IMR-90 (cell line): ENCODE measurements at places on chromosomes 7 and 10. TPM values are rescaled to one million over a fixed set of nuclear protein-coding genes. Genes with fewer than 3 reads are reported as not detected.

GRCh38 chr7:22348379-22348778 lies 8.6 kb downstream of the RAPGEF5 start:
- no peaks in the 10 kb centered on the region for H3K36me3 ChIP-seq
- peaks cover 3% of the 10 kb centered on the region; the same call in 1 of the 2 replicates for H3K27me3 ChIP-seq
- H3K4me1 ChIP-seq: no peaks in the 10 kb centered on the region
- H3K4me3 ChIP-seq: no peak overlapping the region

DNA sequence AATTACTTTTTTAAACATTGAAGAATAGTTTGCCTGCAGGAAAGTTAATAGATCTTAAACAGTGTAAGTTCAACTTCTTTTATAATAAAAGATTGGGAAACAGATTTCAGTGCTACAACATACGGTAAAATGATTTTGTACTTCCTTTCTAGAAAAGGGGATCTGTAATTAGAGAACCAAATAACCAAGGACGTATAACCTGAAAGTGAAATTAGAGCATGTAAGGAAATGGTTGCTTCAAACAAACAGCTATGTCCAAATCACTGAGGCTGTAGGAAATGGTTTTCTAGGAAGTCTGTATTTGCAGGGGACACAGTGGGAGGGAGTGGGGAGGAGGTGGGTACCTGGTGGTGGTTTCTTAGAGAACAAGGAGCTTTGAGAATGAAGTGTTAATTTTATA lies 57.9 kb upstream of the EXOC6 start:
- peaks cover 2% of the 10 kb centered on the region; the same call in 1 of the 2 replicates for H3K27me3 ChIP-seq
- H3K27ac ChIP-seq: no peak overlapping the region
- no peak for DNase-seq
- H3K4me1 ChIP-seq: no peaks in the 10 kb centered on the region
- H3K4me3 ChIP-seq: no peak overlapping the region

- H3K4me3 ChIP-seq: no peak overlapping the region
- no peaks in the 10 kb centered on the region for H3K36me3 ChIP-seq
- no peak overlapping the region for H3K27ac ChIP-seq
- H3K4me1 ChIP-seq: no peaks in the 10 kb centered on the region
- H3K27me3 ChIP-seq: no peaks in the 10 kb centered on the region
- DNase-seq: no peak
These were observed 104.0 kb upstream of the PRR15 start for GRCh38 chr7:29459589-29459988.

Gene CYP2C19
- total RNA-seq: not detected in 2 replicates

Gene PCBD1
- total RNA-seq: 15.8 and 17.8 TPM in 2 replicates

Gene CALML5
- not detected in 2 replicates for total RNA-seq

Gene PLPP4
- 0.18 and 0.28 TPM in 2 replicates for total RNA-seq

Gene CLIP2
- 18.1 and 20.3 TPM in 2 replicates for total RNA-seq
